ENCODE measurements at places on chromosomes 2 and 18.

DNA sequence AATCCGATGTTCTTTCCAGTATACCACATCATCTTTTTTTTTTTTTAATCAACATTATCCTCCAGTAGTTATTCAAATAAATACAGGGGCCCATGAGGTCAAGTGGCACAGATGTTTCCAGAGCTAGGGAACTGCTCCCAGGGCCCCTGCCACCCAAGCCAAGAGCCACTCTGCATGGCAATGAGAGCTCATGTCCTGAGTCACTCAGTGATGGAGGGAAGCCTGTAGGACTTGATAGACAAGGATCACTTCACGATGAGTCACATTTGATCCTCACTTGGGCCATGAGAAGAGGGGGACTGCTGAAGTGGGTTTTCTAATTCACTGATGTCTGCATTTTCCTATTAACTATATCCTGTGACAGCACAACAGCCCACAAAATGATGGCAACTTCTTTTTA, 127.0 kb upstream of the PKDCC start:
- no peak for DNase-seq

GRCh38 chr2:103401621-103402020, 639.8 kb downstream of the TMEM182 start:
- DNase-seq: no peak

DNA sequence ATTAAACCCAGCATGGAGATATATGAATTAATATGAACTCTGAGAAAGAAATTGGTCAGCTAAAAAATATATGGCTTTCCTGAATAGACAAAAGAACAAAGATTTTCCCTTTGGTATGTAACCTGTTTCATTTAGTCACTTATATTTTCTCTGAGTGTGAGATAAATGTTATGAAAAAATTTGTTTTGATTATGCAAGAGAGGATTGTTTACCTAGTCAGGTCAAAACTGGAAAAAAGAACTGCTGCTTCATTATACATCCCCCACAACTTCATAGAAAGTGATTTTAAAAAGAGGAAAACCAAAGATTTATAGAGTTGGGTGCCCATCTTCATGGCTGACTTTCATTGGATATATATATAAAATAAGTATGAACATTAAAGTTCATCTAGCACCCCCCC, 242.2 kb upstream of the FN1 start:
- no peak for DNase-seq

- DNase-seq: peak; percentile 81
These were observed 7.9 kb downstream of the ARL4C start for GRCh38 chr2:234488913-234489451.

DNA sequence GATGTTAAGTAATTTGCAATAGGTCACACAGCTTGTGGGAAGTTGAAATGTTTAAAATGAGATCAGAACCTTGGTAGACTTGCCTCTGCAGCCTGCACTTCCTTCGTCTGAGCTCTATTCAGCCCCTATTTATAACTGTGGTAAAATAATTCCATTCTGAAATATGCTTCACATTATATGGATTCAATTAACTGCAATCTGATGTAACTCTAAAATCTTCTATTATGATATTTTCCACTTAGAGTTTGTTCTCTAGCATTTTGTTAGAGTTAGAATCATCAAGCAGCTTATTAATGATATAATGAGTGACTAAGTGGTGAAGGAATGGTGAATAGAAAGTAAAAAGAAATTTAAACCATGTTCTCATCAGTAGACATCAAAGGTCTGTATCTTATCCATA, 139.6 kb upstream of the ARHGAP28 start:
- no peak for DNase-seq

GRCh38 chr18:9048236-9048635, 54.3 kb upstream of the NDUFV2 start:
- DNase-seq: no peak

DNA sequence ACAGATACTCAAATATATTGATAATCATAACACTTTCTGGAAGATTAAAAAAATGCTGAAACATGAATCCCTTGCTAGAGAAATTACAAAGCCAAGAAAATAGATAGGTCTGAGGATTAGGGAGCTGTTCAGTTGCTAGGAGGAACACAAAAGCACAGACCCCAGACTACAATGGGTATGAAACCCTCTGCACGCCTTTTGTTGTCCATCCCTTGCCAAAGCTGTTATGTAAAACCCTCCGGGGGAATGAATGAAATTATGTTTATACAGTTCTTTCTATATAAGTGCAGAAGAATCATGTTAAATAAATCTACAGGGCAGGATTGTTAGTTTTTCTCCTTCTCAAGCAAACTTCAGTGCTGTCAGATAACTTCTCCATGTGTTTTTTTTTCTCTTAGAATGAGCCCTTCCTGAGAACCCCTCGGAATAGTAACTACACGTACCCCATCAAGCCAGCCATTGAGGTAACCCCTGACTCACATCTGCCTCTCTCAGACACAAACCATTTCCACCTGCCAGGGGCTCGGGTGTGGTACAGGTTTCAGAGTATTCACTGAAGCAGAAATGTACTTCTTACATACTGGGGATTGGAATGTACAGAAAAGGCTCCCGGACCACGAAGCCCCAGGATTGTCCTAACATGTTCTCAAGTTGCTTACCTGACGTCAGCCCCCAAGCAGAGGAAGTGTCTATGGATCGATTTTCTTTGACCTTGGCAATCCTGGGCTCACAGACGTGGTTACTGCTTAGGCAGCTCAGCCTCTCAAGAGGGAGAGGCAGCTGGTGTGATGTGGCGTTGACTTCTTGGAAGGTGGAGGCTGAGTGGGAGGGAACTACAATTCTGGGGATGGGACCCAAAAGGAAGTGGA, 118.0 kb downstream of the PLB1 start:
- peak; percentile 74 for DNase-seq

GRCh38 chr18:48037481-48038271, 107.2 kb upstream of the SMAD2 start:
- peak; percentile 25 for DNase-seq

GRCh38 chr2:226338825-226339224, 460.8 kb downstream of the IRS1 start:
- no peak for DNase-seq

- no peak for DNase-seq
These were observed 2.8 kb upstream of the CENPA start for GRCh38 chr2:26782876-26783704.

- no peak for DNase-seq
These were observed 2.8 kb downstream of the ZFP36L2 start for GRCh38 chr2:43223521-43224001.

- DNase-seq: no peak
These were observed 118.4 kb downstream of the ALMS1 start for GRCh38 chr2:73503992-73504570.

GRCh38 chr2:42492691-42493467, 903 bp downstream of the KCNG3 start:
- DNase-seq: peak; percentile 73

GRCh38 chr2:68203587-68203986, 45.9 kb downstream of the PNO1 start:
- DNase-seq: no peak

DNA sequence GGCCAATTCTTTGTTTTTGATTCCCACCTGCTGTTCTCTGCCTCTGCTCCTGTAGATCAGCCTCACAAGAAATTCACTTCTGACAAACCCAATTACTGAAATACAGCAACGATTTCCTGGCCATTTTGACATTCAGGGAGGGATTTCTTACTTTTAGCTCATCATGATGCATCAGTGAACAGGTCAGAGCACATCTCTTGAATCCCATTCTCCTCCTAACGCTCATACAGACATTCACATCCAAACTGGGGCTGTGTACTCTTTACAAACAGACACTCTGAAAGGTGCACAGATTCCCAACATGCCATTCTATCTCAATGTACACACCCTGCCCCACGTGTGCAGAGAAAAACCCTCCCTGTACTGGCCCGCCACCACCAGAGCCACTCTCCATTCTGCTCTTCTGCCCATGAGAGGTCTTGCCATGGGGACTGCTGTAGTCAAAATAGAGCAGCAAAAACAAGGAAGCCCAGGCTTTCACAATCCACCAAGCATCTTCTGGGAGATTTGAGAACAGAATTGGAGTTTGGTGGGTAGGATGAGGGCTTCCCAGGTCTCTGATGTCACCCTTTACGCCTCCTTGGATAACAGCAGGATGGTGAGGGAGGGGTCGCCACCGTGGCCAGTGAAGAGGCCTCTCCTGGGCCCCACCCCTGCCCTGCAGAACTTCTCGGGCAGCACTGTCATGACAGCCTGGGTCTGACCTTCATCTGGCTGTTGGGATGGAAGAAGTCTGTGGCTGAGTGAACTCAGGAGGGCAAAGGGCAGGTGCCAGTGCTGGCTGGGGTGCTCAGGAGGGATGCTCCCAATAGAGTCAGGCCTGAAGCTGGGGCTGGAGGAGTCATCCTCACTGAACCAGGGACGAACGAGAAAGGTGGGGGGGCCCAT, 41.9 kb upstream of the ZFP36L2 start:
- no peak for DNase-seq

GRCh38 chr2:181306785-181307184, 150.4 kb upstream of the ITGA4 start:
- no peak for DNase-seq

DNA sequence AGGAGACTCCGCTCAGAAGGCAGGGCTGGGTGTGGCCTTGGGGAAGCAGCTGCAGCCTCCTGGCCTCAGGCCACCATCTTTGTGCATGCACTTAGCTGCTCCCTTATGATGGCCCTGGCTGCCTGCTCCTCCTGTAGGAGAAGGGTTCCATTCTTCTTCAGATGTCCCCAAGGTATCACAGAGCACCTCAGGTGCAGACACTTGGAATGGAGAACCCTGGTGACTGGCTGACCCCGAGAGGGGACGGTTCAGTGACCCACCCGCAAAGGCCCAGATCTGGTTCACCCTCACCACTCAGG, 9.6 kb downstream of the GPAT2 start:
- DNase-seq: no peak

DNA sequence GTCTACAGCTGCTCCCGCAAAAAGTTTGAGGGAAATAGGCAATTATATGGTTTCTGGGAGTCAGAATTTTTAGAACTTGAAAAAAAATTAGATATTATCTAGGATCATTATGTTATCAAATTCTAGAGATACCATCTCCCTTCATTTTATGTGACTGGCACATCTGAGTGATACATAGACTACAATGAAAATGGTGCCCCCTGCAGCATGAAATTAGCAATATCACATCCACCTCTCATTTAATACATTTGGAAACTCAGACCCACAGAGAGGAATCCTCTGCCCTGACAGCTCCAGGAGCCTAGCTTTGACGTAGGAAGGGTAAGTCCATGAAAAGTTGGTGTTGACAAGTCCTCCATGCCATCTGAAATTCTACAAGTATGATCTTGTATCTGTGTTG, 381.6 kb downstream of the SUCLG1 start:
- DNase-seq: peak; percentile 10

DNA sequence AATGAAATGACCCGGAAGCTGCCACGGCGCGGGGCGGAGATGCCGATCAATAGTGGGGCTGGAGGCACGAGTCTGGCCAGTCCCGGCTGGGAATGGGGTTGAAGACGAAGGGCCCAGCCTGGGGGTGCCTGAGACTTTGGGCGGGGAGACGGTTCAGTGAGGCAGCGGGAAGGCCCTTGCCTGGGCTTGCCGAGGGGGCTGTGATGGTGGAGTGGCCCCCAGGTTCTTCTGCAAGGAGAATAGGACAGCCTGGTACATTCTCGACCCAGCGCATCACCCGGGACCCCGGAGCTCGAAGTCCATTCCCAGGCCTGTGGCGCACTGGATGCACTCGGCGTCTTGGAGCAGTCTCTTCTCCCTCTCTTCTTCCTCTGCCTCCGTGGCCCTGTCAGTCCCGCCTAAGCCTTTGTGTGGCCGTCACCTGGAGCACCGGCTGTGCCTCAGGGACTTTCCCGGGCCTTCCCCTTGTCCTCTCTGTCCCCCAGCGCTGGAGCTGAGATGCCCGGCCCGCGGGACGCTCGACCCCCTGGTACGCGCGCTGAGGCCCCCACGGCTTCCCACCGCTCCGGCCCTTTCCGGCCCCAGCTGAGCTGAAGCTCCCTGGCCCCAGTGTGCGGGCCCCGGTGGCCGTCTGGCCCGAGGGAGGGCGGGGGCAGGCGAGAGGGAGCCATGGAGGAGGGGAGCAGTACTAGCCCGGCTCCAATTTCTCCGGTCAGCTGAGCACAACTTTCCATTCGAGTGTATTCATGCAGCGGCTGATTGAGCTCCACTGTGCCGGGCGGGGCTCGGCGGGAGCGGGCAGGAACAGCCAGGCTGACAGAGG, 8.0 kb downstream of the SIX3 start:
- no peak for DNase-seq

DNA sequence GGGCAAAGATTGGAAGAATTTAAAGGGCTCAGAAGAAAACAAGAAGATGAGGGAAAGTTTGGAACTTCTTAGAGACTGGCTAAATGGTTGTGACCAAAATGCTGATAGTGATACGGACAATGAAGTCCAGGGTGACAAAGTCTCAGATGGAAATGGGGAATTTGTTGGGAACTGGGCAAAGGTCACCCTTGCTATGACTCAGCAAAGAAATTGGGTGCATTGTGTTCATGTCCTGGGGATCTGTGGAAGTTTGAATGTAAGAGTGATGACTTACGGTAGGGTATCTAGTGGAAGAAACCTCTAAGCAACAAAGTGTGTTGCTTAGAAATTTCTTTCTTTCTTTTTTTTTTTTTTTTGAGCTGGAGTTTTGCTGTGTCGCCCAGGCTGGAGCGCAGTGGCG, 6.0 kb upstream of the IL1A start:
- DNase-seq: no peak

- peak; percentile 53 for DNase-seq
These were observed 165.9 kb upstream of the ID2 start for GRCh38 chr2:8515864-8516533.

DNA sequence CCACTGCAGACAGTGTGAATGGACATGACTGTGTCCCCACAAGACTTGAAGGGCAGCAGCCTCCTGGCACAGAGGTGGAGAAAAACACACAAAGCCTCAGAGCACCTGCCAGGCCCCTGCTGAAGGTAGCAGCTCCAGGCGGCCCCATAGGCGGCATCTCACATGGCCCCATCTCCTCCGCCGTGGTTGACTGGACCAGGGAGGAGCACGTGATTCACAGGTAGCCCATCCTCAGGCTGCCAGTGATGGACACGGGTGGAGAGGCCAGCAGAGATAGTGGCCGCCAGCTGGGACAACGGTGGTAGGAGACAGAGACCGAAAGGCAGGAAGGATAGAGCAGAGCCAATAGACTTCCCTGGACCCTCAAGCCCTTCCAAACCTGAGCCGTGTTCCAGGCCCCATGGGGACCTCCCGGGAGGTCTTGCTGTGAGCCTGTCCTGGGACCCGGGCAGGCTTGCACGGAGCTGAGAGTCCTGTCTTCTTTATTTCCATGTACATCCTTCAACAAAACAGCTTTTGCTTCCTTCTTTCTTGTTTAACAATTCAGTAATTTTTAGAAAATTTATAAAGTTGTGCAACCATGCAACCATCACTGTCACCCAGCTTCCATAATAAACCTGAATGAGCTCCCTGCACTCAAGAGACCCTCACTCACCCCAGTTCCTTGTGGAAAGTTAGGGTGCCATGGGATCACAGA, 26.9 kb downstream of the GPR55 start:
- DNase-seq: no peak

Measured in activated CD4-positive, alpha-beta T cell treated with anti-CD3 and anti-CD28 coated beads for 36 hours (primary cell).